ENCODE measurements at places on chromosomes 7 and 10. TPM values are rescaled to one million over a fixed set of nuclear protein-coding genes. Genes with fewer than 3 reads are reported as not detected.

Gene C10orf71
- total RNA-seq: not detected

Gene SFR1
- 7.6 TPM for total RNA-seq

Gene C10orf95
- total RNA-seq: 0.77 TPM

Gene KCP
- 0.70 TPM for total RNA-seq

Gene FGL2
- total RNA-seq: 204 TPM

Gene COPS6
- total RNA-seq: 47.0 TPM

Gene NKX1-2
- total RNA-seq: not detected

Gene HSPB1
- 131 TPM for total RNA-seq

Gene COL26A1
- total RNA-seq: not detected

Gene FGFBP3
- total RNA-seq: 0.59 TPM

DNA sequence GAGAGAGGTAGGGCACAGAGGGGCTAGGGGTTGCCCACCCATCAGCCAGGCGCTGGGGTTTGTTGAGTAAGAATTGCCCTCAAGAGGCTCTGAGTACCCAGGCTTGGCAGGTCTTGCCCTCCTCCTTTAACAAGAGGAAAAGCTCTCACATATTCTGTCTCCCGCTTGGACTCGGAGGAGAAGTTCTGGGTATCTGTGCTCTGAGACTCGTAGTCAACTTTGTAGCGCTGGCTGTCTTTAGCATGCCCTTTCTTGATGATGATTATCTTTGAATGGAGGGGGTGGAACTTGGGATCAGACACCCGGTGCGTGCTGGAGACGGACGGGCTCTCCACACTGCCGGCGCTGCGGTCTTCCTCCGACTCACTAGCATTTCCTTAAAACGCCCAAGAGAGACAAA is 4.0 kb downstream of the IGFBP3 start:
- H3K27ac ChIP-seq: no peak overlapping the region
- H3K4me3 ChIP-seq: peak overlapping the region; percentile 31
- no peaks in the 10 kb centered on the region for H3K36me3 ChIP-seq
- no peak for DNase-seq

GRCh38 chr7:44482502-44483485 is 7.7 kb downstream of the NUDCD3 start:
- H3K36me3 ChIP-seq: peaks cover 81% of the 10 kb centered on the region
- no peak overlapping the region for H3K4me3 ChIP-seq

DNA sequence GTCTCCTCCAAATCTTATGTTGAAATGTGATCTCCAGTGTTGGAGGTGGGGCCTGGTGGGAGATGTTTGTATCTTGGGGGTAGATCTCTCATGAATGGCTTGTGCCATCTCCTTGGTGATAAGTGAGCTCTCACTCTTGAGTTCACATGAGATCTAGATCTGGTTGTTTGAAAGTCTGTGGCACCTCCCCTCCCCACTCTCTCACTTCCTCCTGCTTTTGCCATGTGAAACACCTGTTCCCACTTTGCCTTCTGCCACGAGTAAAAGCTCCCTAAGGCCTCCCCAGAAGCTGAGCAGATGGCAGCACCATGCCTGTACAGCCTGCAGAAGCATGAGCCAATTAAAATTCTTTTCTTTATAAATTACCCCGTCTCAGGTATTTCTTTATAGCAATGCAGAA is 23.5 kb downstream of the TMEM229A start:
- H3K27ac ChIP-seq: no peak overlapping the region
- no peak for DNase-seq
- no peaks in the 10 kb centered on the region for H3K36me3 ChIP-seq
- H3K4me1 ChIP-seq: no peaks in the 10 kb centered on the region
- H3K27me3 ChIP-seq: no peaks in the 10 kb centered on the region

- DNase-seq: no peak
- no peaks in the 10 kb centered on the region for H3K4me1 ChIP-seq
- H3K4me3 ChIP-seq: no peak overlapping the region
- H3K27ac ChIP-seq: no peak overlapping the region
- H3K36me3 ChIP-seq: no peaks in the 10 kb centered on the region
- no peaks in the 10 kb centered on the region for H3K27me3 ChIP-seq
Observed at GRCh38 chr7:97096661-97097060, 20.8 kb upstream of the SDHAF3 start.

GRCh38 chr7:158827411-158828132 is 1.7 kb downstream of the ESYT2 start:
- peaks cover 55% of the 10 kb centered on the region for H3K4me1 ChIP-seq

- H3K4me3 ChIP-seq: no peak overlapping the region
- H3K36me3 ChIP-seq: no peaks in the 10 kb centered on the region
- DNase-seq: peak; percentile 15
- no peaks in the 10 kb centered on the region for H3K4me1 ChIP-seq
Observed at GRCh38 chr7:152485826-152486225, 50.0 kb upstream of the KMT2C start.

- no peak for DNase-seq
- no peaks in the 10 kb centered on the region for H3K4me1 ChIP-seq
- no peak overlapping the region for H3K4me3 ChIP-seq
- H3K27ac ChIP-seq: no peak overlapping the region
Observed at GRCh38 chr7:102811942-102812678, 63.3 kb downstream of the FAM185A start.

DNA sequence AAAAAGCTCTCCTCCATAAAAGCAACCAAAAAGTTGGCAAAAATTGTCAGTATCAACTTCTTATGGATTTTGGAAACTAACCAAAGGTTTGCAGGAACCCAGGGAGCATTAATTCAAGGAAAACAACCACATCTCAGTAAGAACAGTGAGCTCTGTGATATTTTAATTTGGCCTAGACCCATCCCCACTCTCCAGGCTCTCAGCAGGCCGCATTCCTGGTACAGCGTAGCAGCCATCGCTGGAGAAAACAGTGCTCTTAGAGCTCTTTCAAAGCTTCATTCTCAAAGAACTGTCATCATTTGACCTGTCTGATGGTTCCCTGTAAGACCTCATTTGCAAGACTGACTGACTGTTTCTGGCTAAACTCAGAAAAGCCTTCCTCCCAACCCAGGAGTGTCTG is 81.9 kb downstream of the NUDCD3 start:
- H3K27ac ChIP-seq: no peak overlapping the region
- H3K4me1 ChIP-seq: no peaks in the 10 kb centered on the region
- H3K27me3 ChIP-seq: no peaks in the 10 kb centered on the region
- H3K4me3 ChIP-seq: no peak overlapping the region

DNA sequence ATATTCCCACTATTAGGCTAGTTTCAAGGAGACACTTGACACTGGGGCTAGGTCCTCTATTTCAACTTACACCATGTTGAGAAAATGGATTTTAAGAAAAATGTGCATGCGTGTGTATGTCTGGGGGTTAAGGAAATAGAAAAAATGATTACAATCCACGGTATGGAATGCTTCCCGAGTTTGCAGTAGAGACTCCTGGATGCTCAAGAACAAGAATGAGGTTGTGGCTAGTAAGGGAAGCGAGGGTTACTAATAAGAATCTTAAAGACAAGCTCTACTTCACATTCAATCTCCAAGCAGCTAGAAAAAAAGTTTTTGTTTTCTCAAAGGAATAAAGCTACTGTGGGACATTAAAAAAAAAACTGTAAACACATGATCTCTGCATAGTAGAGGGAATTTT is 54.7 kb downstream of the ANK3 start:
- no peaks in the 10 kb centered on the region for H3K27me3 ChIP-seq
- H3K27ac ChIP-seq: no peak overlapping the region
- DNase-seq: no peak
- H3K4me3 ChIP-seq: no peak overlapping the region

- no peaks in the 10 kb centered on the region for H3K36me3 ChIP-seq
- peaks cover 17% of the 10 kb centered on the region for H3K27me3 ChIP-seq
- DNase-seq: no peak
- H3K27ac ChIP-seq: no peak overlapping the region
- H3K4me3 ChIP-seq: no peak overlapping the region
Observed at GRCh38 chr10:123559823-123560092, 106.4 kb upstream of the GPR26 start.

GRCh38 chr10:78124167-78124566 is 90.5 kb downstream of the RPS24 start:
- H3K4me1 ChIP-seq: no peaks in the 10 kb centered on the region
- H3K27ac ChIP-seq: no peak overlapping the region
- DNase-seq: no peak
- H3K27me3 ChIP-seq: no peaks in the 10 kb centered on the region
- no peak overlapping the region for H3K4me3 ChIP-seq
- H3K36me3 ChIP-seq: no peaks in the 10 kb centered on the region

GRCh38 chr10:74123081-74123480 is 27.5 kb downstream of the AP3M1 start:
- no peak for DNase-seq
- H3K4me1 ChIP-seq: peaks cover 4% of the 10 kb centered on the region
- peaks cover 100% of the 10 kb centered on the region for H3K36me3 ChIP-seq
- no peak overlapping the region for H3K27ac ChIP-seq
- H3K27me3 ChIP-seq: no peaks in the 10 kb centered on the region
- H3K4me3 ChIP-seq: no peak overlapping the region

GRCh38 chr10:76887223-76888010 is 750.2 kb downstream of the KCNMA1 start:
- H3K4me3 ChIP-seq: no peak overlapping the region
- H3K27me3 ChIP-seq: no peaks in the 10 kb centered on the region
- H3K27ac ChIP-seq: no peak overlapping the region
- DNase-seq: no peak
- peaks cover 11% of the 10 kb centered on the region for H3K4me1 ChIP-seq

DNA sequence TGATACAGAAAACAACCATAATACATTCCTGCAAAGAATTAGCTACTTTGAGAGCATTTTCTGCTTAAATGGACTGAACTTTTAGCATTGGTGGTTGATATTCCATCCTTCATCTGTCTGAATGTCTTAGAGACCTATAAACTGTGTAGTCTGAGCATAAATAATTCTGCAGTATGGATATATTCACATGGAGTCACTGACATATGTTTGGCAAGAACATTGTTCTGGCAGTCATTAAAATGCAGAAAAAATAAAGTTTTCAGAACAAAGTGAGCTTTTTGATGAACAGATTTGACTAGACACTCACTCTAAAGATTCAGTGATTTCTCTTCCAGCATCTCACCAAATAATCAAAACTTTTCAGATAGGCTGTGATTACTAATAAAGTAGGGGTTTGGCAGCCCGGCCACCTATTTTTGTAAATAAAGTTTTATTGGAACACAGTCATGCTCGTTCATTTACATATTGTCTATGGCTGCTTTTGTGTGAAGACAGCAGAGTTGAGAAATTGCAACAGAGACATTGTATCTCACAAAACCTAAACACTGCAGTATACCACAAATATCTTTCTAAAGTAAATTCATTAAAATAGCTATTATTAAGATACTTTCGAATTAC is 44.1 kb upstream of the RAPGEF5 start:
- no peak overlapping the region for H3K4me3 ChIP-seq
- H3K36me3 ChIP-seq: no peaks in the 10 kb centered on the region
- DNase-seq: no peak
- H3K4me1 ChIP-seq: peaks cover 10% of the 10 kb centered on the region

GRCh38 chr10:86065711-86066251 is 300.8 kb downstream of the GRID1 start:
- H3K36me3 ChIP-seq: no peaks in the 10 kb centered on the region
- no peak overlapping the region for H3K27ac ChIP-seq
- H3K27me3 ChIP-seq: peaks cover 5% of the 10 kb centered on the region
- H3K4me1 ChIP-seq: no peaks in the 10 kb centered on the region

DNA sequence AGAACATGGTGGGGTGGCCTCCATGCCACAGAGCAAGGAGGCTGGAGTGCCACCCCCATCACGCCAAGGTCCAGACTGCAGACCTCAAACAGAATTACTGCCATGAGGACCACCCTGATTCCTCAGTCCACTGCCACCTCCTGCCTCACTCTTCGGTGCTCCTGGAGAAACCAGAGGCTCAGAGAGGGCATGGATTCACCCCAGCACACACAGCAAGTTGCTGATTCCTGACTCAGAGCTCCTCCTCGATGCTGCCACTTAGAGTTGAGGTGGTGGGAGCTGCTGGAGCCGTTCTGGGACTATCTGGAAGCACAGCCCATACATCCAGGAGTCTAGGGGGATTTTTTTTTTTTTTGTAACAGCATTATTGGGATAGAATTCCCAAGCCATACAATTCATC is 22.0 kb upstream of the MYL10 start:
- no peak overlapping the region for H3K27ac ChIP-seq
- peaks cover 31% of the 10 kb centered on the region for H3K27me3 ChIP-seq

GRCh38 chr10:637221-637620 is 52.2 kb downstream of the DIP2C start:
- no peaks in the 10 kb centered on the region for H3K27me3 ChIP-seq
- no peak overlapping the region for H3K4me3 ChIP-seq
- no peak overlapping the region for H3K27ac ChIP-seq
- no peaks in the 10 kb centered on the region for H3K4me1 ChIP-seq

- H3K36me3 ChIP-seq: no peaks in the 10 kb centered on the region
- no peak for DNase-seq
- H3K4me3 ChIP-seq: no peak overlapping the region
Observed at GRCh38 chr10:17003151-17003550, 126.5 kb downstream of the CUBN start.

- H3K27me3 ChIP-seq: no peaks in the 10 kb centered on the region
- no peak overlapping the region for H3K27ac ChIP-seq
- no peak for DNase-seq
- no peak overlapping the region for H3K4me3 ChIP-seq
- no peaks in the 10 kb centered on the region for H3K4me1 ChIP-seq
- H3K36me3 ChIP-seq: no peaks in the 10 kb centered on the region
Observed at GRCh38 chr10:72899545-72899944, 6.0 kb downstream of the OIT3 start.

DNA sequence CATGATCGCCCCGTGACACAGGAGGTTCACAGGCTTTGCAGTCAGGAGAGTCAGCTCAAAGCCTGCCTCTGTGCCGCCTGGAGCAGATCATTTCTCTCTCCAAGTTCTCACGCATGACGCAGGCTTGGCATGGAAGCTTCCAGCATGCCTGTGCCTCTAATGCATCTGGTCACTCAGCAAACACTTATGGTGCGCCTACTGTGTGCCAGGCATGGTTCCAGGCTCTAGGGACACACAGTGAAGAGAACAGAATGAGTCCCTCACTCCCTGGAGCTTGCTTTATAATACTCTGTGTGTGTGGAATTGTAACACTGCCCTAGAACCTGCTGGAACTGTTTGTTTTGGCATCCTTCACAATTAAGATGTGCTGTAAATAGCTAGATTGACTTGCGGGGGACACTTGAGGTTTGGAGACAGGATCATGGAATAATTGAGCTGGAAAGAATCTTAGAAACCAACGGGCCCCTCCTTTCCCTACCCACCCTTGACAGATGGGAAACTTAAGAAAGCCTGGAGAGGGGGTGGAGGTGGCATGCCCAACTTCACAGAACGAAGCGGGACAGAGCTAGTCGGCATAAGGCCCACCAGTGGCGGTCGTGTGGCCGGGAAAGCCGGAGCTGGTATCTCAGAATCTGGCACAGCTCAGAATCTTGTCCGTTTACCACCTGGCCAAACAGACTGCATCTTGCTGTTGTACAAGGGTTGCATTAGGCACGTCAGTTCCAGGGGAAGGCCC is 4.6 kb upstream of the MYH16 start:
- DNase-seq: no peak
- no peaks in the 10 kb centered on the region for H3K27me3 ChIP-seq
- H3K4me3 ChIP-seq: no peak overlapping the region
- H3K36me3 ChIP-seq: no peaks in the 10 kb centered on the region
- H3K27ac ChIP-seq: no peak overlapping the region
